ENCODE measurements at places on chromosomes 2 and 18. TPM values are rescaled to one million over a fixed set of nuclear protein-coding genes. Genes with fewer than 3 reads are reported as not detected.

The ADD2 gene
- polyA plus RNA-seq, result 0.16 TPM

The AGXT gene
- polyA plus RNA-seq, result not detected

The CFC1B gene
- not detected for polyA plus RNA-seq

The TUBB8B gene
- polyA plus RNA-seq, result not detected

The CRYGC gene
- polyA plus RNA-seq, result not detected

The CCNT2 gene
- polyA plus RNA-seq, result 18.9 TPM

Measured in heart right ventricle (tissue), 16 donors.